Neural progenitor cell (in vitro differentiated cells): ENCODE measurements at places on chromosomes 12 and 14. TPM values are rescaled to one million over a fixed set of nuclear protein-coding genes. Genes with fewer than 3 reads are reported as not detected.

The ARMH4 gene
- total RNA-seq = 23.0 and 29.0 TPM in 2 replicates

GRCh38 chr14:76990084-76990483 lies 38.4 kb downstream of the IRF2BPL start:
- peaks cover 6% of the 10 kb centered on the region for H3K4me1 ChIP-seq
- no peak overlapping the region for H3K27ac ChIP-seq
- no peaks in the 10 kb centered on the region for H3K27me3 ChIP-seq
- H3K36me3 ChIP-seq = no peaks in the 10 kb centered on the region
- no peak for DNase-seq

DNA sequence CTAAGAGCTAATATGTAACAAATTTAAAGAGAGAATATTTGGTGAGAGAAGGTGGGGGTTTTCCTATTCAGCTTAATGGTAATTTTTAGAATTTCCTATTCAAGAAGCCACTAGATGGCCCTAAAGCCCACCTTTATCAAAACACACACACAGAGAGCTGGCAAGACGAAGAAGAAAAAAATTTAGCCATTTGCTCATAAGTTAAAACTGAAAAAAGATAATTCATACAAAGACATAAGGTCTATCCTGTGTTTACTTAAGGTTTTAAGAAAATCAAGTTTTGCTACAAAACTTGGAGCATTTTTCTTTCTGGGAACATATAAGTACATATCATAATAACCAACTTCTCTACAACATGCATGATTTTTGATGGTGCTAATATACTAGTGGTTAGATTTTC lies 46.8 kb upstream of the PCED1B start:
- no peaks in the 10 kb centered on the region for H3K36me3 ChIP-seq
- DNase-seq = peak; percentile 59
- no peak overlapping the region for H3K4me3 ChIP-seq

DNA sequence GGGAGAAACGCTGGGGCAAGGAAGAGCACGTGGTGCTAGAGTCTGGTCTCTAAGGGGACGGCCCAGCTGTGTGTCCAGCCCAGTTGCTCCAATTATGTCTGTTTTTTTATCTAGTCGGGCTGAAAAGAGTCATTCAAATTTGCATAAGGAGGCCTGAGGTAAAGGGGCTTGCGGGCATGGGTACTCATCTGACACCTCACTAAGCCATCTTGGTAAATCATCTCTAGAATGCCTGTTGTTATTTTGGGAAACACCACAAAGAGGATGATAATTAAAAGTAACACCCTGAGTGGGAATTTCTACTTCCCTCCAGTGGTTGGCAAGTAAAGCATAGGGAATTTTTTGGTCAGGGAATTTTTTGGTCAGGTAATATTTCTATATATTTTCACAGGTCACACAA lies 196.1 kb upstream of the ALG10B start:
- H3K36me3 ChIP-seq = no peaks in the 10 kb centered on the region
- no peak overlapping the region for H3K4me3 ChIP-seq
- H3K4me1 ChIP-seq = no peaks in the 10 kb centered on the region
- no peak overlapping the region for H3K27ac ChIP-seq
- H3K27me3 ChIP-seq = no peaks in the 10 kb centered on the region

GRCh38 chr12:54936736-54937135 lies 47.8 kb downstream of the TESPA1 start:
- no peak for DNase-seq
- no peaks in the 10 kb centered on the region for H3K27me3 ChIP-seq
- H3K4me3 ChIP-seq = no peak overlapping the region
- H3K27ac ChIP-seq = no peak overlapping the region
